ENCODE measurements at places on chromosomes 11 and 22.
A peak's percentile ranks its signal among the peaks of the same experiment; 100 is the strongest.

GRCh38 chr11:113847111-113847510, 28.3 kb downstream of the USP28 start:
- DNase-seq, result no peak

GRCh38 chr11:134045799-134046635, 22.9 kb upstream of the JAM3 start:
- no peak for DNase-seq

- DNase-seq, result peak; percentile 18
Measured at GRCh38 chr11:2217211-2218030, 45.8 kb upstream of the TH start.

GRCh38 chr11:116774661-116775060, 1.9 kb upstream of the BUD13 start:
- DNase-seq, result no peak

DNA sequence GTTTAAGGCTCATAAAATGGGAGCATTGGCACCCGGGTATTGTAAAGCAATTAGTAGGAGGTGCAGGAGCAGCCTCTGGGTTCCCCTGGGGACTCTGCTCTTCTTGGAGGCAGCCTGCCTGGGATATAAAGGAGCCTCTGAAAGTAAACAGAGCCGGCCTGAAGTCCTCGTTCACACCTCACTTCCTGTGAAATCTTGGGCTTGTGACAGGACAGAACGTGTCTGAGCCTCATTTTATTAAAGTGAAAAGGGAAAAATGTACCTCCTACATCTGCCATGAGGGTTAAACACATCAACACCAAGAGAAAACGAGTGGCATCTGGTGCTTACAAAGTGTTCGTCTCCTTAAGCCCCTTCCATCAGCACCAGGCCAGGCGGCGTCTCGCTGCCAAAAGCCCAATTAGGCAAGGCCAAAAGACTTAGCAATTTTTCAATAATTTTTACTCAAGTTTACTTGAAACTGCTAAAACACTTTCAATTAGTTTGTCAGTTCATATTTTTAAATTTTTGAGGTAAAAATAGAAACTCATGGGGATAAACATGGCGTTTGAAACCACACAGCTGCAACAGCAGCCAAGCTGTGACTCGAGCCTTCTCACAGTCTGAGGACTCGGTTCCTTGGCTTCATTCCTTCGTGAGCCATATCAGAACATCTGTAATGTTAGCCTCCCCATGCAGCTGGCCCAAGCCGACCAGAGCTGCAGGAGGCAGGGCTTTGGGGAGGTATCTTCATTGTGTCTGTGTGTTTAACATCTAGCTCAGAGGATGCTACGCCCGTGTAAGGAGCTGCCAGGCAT, 33.6 kb downstream of the MAP6 start:
- DNase-seq, result no peak

GRCh38 chr11:68061508-68061907, 22.7 kb downstream of the TCIRG1 start:
- peak; percentile 48 for DNase-seq

GRCh38 chr11:130370845-130371590, 56.3 kb upstream of the ZBTB44 start:
- DNase-seq, result no peak

DNA sequence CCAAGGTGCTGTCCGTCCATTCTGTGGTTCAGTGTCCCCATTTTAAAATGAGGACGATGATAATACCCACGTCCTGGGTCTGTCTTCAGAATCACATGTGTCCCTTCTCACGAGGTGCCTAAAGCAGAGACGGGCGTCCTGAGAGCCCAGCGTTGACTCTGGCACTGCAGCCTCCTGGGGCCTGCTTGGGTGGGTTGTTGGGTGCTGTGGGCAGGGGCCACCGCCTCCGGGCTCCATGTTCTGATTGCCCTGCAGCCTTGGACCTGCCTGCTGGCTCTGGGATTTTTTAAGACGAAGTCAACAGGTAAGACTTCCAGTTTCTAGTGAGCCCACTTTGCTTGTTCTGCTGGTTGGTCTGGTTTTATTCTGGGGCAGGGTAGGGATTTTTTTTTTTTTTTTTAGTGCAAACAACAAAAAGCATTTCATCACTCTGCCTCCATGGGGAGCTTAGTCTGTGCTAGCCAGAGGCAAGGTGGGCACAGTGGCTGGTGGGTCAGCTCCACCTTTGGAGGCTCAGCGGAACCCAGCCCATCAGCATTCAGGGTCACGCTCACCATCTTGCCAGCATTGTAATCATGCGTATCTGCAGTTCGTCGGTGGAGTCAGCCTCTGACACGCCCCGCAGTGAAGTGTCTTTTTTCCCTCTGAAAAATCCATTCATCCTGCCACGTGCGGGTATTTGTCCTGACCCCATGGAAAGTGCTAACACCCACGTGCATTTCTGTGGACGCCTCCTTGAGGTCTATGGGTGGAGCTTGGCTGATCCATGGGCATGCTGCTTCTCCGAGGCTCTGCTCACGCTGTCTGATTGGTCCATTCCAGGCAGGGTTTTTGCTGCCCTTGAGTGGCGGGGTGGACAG, 28.3 kb downstream of the NADSYN1 start:
- DNase-seq, result no peak

DNA sequence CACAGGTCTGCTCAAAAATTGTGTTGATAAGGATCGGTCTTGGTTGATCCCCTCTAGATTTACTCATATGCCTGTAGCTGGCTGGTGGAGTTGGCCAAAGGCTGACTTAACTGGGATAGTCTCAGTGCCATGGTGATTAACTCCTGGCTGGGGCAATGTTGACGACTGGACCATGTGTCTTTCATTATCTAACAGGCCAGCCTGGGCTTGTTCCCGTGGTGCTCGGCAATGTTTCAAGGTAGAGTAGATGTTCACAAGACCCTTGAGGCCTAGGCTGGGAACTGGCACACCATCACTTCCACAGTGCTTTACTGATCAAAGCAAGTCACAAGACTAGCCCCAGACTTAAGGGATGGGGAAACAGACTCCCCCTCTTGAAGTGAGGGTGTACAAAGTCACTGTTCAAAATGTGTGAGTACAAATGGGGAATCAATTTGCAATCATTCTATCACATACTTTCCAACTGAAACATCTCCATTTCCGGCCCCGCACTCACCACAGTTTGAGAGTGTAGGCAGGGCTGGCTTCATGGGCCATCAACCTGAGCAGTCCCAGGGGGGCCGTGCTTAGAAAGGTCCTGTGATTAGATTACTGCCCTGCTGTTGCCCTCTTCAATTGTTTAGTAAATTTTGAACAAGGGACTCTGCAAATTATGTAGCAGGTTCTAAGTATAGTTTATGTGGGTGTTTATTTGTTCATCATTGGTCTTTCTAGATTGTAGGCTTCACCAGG, 240.8 kb downstream of the NELL1 start:
- DNase-seq, result peak; percentile 30

DNA sequence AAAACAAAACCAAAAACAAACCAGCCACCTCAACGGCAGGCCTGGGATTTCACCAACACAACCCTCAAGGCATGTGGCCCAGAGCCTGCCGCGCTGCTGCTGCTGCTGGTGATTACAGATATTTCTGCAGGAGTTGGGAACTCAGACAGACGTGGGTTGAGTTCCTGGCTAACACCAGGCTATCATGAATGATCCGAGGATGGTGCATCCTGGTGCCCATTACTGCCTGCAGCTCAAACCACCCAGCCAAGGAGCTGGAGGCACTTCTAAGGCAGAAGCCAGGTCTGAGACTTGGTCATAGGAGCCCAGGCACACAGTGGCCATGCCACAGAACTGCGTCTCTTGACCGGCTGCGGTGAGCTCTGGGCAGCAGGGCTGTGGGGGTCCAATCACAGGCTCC, 151.8 kb downstream of the MPPED1 start:
- DNase-seq, result no peak

DNA sequence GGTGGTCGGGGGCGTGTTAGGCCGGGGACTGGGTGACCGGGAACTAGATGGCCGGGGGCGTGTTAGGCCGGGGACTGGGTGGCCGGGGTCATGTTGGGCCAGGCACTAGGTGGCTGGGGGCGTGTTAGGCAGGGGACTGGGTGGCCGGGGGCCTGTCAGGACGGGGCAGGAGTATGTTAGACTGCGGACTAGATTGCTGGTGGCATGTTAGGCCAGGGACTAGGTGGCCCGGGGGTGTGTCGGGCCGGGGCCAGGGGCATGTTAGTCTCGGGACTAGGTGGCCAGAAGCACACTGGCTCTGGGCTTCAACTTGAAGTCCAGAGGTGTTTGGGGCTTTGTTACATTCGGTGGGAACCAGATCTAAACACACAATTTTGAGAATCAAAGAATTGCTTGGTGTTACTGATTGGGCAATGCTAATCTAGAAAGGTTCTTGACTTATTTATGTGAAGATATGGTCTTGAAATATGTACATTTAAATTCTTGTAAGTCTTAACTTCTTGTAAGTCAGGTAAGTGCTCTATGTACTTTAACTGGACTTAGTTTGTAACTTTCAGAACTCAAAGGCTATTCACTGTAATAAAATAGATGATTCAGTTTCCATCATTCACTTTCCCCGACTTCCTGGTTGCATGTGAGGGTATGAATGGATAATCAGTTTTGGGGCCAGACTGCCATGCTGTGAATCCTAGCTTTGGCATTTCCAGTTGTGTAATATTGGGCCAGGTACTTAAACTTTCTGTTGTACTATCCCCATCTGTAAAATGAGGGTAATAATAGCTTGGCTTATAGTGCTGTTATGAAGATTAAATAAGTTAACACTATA, 1.1 kb downstream of the EXT2 start:
- DNase-seq, result no peak

GRCh38 chr11:121886005-121886734, 229.8 kb downstream of the BLID start:
- peak; percentile 19 for DNase-seq

DNA sequence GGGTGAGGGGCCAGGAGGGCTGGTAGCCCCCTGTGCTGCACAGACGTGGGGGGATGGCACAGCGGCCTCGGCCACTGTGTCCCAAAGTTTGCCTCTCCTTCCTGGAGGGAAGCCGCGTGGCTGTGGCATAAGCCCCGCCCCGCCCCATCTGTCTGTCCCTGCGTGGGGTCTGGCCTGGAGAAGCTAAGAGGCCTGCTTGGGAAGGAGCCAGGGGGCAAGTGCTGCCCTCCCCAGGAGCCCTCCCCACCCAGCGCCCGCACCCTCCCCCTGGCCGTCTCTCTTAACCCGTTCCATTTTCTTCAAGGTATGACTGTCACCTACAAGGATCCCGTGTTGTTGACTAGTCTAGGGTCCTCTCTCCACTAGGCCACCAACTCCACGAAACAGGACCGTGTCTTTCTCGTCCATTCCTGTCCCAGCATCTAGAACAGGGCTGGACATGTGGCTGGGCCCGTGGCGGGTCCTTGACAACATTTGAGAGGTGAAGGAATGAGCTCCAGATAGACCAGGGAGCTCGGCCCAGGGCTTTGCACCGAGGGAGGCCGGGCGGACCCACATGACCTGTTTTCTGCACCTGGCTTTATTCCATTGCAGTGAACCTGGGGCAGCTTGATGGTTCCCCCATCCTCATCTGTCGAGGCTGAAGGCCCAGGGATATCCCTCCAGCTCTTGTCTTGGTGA, 428.0 kb downstream of the TBC1D22A start:
- DNase-seq, result peak; percentile 75

GRCh38 chr22:30867746-30868662, 100.6 kb downstream of the MORC2 start:
- DNase-seq, result peak; percentile 64

DNA sequence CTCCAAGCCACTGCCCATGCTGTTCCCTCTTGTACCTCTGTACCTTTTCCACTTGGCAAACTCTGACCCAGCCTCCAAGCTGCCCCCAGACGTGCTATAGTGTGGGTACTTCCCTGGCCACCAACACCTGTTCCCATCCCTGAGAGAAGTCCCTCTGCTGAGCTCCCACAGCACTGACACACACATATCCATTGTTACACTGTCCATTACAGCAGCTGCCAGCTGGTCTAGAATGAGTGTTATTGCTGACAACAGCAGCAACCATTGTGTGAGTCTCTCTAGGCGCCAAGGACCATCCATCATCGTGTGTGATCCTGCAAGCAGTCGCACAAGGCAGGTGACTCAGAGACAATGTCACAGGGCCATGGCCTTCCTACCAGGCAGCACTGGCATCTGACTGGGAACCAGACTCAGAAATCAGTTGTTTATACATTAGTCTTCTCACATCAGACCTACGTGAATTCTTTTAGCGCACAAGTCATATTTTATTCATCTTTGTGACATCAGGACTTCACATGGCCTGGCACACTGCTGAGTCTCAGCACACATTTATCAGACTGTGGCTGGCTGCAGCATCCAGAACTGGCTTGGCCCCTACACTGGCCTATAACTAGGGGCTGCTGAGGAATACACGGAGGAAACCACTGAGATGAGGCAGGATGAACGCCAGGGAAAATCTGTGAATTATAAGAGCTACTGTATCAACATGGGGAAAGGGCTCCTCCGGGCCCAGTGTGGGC, 56.4 kb downstream of the SGSM3 start:
- DNase-seq, result no peak

DNA sequence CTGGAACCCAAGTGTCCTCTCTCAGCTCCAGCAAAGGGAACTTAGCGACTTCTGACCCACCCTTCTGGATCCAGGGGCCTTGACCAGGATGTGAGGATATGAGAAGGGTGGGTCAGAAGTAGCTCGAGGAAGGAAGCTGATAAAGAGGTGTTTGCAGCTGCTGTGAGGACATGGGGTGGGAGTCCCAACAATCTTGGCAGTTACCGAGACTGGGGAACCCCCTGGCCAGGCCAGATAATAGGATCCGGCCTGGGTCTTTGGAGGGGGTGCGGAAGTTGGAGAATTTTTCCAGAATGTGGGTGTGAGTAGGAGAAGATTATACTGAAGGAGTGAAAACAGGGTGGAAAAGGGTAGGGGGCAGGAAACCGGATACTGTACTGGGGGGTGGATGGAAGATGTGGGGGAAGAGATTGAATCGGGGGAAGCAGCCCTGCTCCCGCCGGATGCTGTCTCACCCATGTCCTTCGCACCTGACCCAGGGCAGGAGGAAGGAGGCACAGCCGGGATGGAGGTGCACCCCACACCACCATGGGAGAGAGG, 2.8 kb upstream of the MCAM start:
- no peak for DNase-seq

DNA sequence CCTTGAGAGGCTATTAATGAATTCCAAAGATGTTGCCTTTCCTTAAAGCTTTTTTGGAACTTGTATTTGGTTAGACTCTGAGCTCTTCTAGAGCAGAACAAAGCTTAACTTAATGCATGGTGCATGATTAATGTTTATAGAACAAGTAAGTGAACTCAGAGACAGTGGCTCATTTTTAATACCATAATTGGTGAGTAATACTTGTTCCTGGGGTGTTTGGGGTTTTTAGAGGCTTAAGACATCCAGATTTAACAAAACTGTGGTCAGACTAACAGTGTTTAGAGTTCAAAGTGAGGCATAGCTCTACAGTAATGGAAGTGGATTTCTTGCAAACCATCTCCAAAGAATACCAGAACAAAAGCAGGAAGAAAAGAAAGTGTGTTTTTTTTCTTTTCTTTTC, 73.7 kb upstream of the CTSC start:
- no peak for DNase-seq

Data from lower leg skin (tissue), 4 donors.